ENCODE measurements at places on chromosomes 7 and 10.

DNA sequence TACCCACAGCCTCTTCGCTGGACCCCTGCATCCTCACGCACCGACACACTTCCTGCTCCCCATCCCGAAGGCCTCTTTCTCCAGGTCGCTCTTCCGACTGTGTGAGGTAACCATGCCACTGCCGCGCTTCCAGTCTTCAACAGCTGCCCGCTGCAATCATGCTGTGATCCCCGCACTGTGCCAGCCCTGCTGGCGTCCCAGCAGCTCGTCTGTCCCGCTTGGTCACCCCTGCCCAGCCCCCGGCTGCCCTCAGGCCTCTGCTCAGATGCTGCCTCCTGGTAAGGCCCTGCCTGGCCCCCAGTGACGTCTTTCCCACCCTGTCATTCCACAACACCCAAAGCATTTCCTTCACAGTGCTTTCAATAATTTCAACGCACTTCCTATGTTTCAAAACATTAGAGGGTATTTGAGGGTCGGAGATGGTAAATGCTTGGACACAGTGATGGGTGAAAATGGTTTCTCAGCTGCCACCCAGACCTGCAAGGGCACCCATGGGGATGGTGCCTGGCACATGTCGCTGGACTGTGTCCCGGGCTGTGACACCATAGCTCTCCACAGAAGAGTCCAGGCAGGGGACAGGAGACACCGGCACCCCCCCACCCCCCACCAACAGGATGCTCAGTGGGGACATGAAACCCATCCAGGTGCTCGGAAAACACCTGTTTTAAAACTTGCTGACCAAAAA, 125.2 kb downstream of the MAD1L1 start:
- DNase-seq = no peak

DNA sequence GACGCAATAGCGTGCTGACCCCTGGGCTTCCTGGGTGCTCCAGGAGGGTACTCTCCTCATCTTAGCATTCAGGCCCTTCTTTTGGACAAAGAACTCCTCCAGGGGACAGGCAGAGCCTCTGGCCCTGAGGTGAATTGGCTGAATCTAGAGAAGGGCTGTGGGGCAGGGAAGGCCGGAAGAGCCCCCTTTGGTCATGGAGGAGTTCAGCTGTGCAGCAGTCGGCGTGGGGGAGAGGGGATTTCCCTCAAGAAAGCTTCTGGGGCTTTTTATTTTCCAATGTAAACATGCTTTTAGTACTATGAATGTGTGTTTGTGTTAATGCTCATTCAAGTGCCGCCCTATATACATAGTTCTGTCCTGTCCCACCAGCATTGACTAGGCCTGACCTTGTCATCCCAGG, 38.8 kb downstream of the FIGNL1 start:
- no peak for DNase-seq

GRCh38 chr10:76333326-76333725, 901.9 kb downstream of the LRMDA start:
- no peak for DNase-seq

DNA sequence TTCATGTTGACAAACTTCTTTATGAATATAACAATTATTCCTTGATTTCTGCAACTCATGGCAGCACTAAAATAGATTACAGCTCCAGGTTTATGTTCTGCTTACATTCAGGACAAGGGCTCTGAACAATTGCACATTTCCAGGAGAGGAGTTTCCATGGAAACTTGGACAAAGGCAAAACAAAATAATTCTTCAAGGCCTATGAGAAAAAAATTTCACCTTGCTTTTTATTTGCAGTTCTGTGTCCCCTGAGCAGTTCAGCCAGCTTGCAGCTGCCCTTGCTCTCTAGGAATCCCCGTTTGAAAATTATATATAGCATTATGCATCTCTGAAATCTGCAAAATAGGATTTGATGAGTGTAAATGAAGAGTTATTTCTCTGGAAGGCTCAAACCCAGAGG, 71.7 kb downstream of the ARL4A start:
- DNase-seq = no peak

DNA sequence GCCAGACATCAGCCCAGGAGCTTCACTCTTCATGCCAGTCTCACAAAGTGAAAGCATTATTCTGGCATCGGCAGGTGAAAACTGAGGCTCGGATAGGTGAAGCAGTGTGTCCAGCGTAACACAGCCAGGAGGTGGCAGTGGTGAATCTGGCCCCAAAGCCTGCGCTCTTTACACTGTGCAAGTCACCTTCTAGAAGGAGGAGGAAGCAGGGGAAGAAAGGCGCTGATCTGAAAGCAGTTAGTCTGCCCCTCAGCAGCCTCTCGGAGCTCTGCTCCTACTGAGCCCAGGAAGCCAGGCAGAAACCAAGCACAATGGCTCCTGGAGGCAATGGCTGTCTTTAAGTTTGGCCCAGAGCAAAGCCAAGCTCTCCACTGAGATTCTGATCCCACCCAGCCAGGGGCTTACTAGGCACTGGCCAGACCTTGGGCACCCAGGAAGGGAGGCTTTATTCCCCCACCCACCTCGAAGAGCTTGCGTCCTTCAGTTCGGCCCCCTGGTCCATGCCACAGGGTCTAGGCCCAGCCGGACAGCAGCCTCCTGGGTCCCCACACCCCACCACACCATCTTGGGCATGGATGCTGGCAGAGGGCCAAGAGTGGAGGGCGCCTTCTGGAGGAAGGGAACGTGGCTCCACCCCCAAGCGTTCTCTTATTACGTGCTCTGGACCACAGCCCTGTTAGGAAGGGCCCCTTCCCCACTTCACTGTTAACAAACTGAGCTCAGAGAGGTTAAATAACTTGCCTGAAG, 104.5 kb downstream of the GRID1 start:
- peak; percentile 36 for DNase-seq

DNA sequence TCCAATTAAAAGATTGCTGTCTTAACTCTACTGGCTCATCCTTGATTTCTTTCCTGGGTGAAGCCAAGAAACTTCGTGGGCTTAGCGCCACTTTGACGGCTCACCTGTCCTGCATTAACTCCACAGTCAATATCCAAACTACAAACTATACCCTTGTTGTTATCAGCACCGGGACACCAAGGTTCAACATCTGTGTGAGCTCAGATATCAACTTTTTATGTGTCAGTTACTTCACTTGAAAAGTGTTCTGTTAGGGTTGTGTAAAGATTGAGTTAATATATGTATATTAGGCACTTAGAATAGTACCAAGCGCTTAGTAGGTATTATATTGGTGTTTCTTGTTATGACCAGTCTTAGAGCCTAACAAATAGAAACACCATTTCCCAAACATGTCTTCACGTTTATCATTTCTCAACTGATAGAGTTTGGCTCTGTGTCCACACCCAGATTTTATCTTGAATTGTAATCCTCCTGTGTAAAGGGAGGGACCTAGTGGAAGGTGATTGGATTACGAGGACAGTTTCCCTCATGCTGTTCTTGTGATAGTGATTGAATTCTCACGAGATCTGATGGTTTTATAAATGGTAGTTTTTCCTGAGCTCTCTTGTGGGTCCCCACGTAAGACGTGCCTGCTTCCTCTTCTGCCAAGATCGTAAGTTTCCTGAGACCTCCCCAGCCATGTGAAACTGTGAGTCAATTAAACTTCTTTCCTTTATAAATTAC, 19.0 kb upstream of the ST8SIA6 start:
- DNase-seq = no peak

DNA sequence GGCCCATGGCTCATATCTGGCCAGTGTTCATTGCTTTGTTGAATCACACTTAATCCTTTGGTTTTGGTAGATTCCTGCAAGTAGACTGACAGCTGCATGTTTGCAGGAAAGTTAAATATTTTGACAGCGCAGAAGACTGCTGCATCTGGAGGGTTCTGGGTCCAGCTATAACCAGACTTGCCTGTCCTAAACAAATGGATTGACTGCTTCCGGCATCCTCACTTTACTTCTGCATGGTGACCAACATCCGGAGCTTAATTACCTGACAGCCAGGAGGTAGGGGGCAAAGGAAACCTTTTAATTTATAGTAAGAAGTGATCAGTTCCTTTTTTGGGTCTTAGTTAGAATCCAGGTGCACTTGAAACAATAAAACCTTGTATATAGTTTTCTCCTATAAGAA, 263.3 kb downstream of the SNX10 start:
- no peak for DNase-seq

- DNase-seq = no peak
Observed at GRCh38 chr10:126917975-126918908, 13.0 kb downstream of the DOCK1 start.

DNA sequence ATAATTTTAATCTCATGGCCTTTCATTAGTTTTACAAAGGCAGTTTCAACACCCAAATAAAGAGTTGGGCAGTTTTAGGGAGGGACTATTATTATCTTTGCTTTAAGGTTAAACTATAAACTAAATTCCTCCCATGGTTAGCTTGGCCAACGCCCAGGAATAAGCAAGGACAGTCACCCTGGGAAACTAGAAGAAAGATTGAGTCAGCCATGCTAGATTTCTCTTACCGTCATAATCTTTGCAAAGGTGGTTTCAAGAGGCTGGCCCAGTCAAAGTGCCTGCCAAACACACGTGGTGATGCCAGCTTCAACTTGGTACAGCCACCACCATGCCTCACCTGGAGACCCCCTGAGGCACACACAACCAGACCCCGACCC, 317.4 kb upstream of the SP8 start:
- DNase-seq = no peak

- DNase-seq = no peak
Observed at GRCh38 chr10:107966826-107967225, 802.3 kb upstream of the SORCS1 start.

DNA sequence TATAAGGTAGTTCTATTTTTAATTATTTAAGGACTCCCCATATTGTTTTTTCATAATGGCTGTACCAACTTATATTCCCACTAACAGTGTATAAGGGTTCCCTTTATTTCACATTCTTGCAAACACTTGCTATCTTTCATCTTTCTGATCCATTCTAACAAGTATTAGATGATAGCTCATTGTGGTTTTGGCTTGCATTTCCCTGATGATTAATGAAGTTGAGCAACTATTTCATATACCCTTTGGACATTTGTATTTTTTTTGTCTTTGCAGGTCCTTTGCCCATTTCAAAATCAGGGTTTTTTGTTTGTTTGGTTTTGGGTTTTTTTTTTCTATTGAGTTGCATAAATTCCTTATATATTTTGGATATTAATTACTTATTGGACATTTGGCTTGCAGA, 107.2 kb downstream of the EPC1 start:
- DNase-seq = no peak

DNA sequence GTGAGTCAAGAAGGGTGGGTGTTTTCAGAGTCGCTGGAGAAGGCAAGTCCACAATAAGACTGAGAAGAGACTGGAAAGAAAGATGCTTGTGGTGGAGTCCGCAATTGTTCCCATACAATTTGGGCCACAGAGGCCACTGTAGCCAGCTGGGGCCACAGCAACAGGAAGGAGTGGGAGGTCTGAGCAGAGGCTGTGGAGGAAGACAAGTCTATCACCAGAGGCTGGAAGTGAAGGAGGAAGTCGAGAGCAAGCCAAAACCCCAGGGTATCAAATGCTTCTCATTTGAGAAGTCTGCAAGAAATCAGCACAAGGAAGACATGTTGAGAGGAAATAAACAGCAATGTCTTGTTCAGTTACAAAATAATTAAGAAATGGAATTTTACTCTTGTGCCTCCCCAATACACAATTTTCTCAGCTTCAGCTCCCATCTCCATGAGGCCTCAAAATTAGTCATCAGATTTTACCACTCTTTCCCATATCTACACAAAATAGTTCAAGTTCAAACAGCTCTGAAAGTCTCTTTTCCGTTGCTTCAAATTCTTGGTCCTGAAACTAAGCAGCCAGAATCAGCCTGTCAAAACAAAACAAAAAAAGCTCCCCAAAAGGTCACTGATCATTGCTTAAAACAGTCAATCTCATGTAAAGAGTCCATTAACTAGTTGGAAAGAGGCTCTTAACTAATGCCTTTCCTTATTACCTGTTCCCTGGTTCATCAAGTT, 31.6 kb downstream of the SLC16A12 start:
- no peak for DNase-seq

DNA sequence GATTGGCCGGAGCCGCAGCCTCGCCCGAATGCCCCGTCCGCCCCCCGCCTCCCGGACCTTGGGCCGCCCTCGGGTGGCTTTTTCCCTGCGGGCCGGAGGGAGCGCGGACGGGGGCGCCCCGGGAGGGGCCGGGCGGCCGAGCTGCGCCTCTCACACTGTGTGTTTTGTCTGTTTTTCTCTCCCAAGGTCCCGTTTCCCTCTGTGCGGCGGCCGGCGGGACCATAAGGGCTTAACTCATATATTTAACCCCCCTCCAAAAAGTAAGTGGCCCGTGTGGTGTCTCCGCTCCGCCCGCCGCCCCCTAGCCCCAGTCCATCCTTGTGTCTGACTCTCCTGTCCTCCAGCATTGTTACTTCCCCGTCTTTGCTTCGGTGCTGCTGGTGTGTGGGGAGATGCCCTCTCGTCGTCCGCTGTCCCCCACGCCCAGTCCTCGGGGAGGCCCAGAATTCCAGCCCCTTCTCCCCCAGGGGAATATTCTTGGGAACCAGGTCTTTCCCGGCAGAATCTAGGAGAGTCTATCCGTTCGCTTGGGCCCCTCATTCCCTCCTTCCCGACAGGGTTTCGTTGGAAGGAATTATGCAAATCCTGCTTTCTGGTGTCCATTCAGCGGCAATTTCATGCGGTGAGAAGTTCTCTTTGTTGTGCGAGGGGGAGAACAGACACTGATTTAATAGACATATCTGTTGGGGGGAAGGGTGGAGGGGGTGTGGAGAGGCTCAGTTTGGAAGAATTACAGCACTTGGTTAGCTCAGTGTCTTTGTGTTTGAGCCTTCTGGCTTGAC, 1.3 kb downstream of the LCOR start:
- peak; percentile 13 for DNase-seq

GRCh38 chr7:3917436-3917835, 616.4 kb downstream of the SDK1 start:
- DNase-seq = no peak

DNA sequence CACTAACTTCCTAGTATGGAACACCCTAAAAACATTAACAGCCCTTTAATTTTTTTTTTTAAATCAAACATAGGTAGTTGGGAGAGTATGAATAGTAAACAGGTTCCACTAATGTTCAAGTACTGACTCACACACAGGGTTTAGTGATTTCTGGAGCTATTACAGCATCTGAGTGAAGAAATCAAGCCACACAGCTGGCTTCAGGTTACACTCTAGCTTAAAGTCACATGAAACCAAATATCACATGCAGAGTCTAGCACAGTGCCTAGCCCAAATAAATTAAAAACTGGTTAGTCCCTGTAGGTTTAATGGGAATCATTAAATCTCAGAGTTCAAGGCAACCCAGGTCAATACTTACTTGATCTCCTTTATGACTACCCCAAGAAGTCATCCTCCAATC, 11.6 kb downstream of the PANK1 start:
- DNase-seq = no peak
